Colonic mucosa (tissue), 4 donors: ENCODE measurements at places on chromosomes 16 and 17.

GRCh38 chr17:46756081-46756735, 62.3 kb downstream of the WNT3 start:
- DNase-seq, result no peak
- no peak overlapping the region for H3K4me3 ChIP-seq
- H3K27ac ChIP-seq, result no peak overlapping the region

GRCh38 chr17:83053021-83053681, 26.3 kb upstream of the METRNL start:
- no peak overlapping the region for H3K4me3 ChIP-seq
- H3K27ac ChIP-seq, result peak overlapping the region; percentile 44
- DNase-seq, result peak; percentile 31
- no peaks in the 10 kb centered on the region for H3K27me3 ChIP-seq
- peaks cover 4% of the 10 kb centered on the region for H3K4me1 ChIP-seq

- no peaks in the 10 kb centered on the region for H3K36me3 ChIP-seq
- no peak for DNase-seq
- no peaks in the 10 kb centered on the region for H3K27me3 ChIP-seq
- H3K4me3 ChIP-seq, result no peak overlapping the region
Observed at GRCh38 chr17:70329721-70330120, 160.4 kb downstream of the KCNJ2 start.

GRCh38 chr17:54749157-54749556, 151.5 kb upstream of the TOM1L1 start:
- H3K4me3 ChIP-seq, result no peak overlapping the region
- no peak overlapping the region for H3K27ac ChIP-seq
- H3K4me1 ChIP-seq, result no peaks in the 10 kb centered on the region
- no peak for DNase-seq
- no peaks in the 10 kb centered on the region for H3K27me3 ChIP-seq
- no peaks in the 10 kb centered on the region for H3K36me3 ChIP-seq

DNA sequence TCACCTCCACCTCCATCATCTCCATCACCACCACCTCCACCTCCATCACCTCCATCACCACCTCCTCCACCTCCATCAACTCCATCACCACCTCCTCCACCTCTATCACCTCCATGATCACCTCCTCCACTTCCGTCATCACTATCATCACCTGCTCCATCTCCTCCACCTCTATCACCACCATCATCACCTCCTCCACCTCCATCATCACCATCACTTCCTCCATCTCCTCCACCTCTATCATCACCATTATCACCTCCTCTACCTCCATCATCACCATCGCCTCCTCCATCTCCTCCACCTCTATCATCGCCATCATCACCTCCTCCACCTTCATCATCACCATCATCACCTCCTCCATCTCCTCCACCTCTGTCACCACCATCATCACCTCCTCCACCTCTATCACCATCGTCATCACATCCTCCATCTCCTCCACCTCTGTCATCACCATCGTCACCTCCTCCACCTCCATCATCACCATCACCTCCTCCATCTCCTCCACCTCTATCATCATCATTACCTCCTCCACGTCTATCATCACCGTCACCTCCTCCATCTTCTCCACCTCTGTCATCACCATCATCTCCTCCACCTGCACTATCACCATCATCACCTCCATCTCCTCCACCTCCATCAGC, 27.0 kb downstream of the ADGRG5 start:
- no peaks in the 10 kb centered on the region for H3K36me3 ChIP-seq
- no peak overlapping the region for H3K27ac ChIP-seq
- H3K4me1 ChIP-seq, result no peaks in the 10 kb centered on the region
- no peak overlapping the region for H3K4me3 ChIP-seq

GRCh38 chr16:19578378-19578971, 23.0 kb downstream of the VPS35L start:
- no peak overlapping the region for H3K4me3 ChIP-seq
- no peak overlapping the region for H3K27ac ChIP-seq
- H3K27me3 ChIP-seq, result no peaks in the 10 kb centered on the region
- no peaks in the 10 kb centered on the region for H3K36me3 ChIP-seq

GRCh38 chr16:65314627-65315008, 192.8 kb upstream of the CDH11 start:
- H3K27ac ChIP-seq, result no peak overlapping the region
- no peaks in the 10 kb centered on the region for H3K36me3 ChIP-seq
- DNase-seq, result no peak
- no peaks in the 10 kb centered on the region for H3K4me1 ChIP-seq

- H3K4me1 ChIP-seq, result no peaks in the 10 kb centered on the region
- no peaks in the 10 kb centered on the region for H3K36me3 ChIP-seq
- H3K27ac ChIP-seq, result no peak overlapping the region
- DNase-seq, result no peak
- H3K4me3 ChIP-seq, result no peak overlapping the region
- H3K27me3 ChIP-seq, result no peaks in the 10 kb centered on the region
Observed at GRCh38 chr16:82203198-82203597, 33.2 kb upstream of the MPHOSPH6 start.

DNA sequence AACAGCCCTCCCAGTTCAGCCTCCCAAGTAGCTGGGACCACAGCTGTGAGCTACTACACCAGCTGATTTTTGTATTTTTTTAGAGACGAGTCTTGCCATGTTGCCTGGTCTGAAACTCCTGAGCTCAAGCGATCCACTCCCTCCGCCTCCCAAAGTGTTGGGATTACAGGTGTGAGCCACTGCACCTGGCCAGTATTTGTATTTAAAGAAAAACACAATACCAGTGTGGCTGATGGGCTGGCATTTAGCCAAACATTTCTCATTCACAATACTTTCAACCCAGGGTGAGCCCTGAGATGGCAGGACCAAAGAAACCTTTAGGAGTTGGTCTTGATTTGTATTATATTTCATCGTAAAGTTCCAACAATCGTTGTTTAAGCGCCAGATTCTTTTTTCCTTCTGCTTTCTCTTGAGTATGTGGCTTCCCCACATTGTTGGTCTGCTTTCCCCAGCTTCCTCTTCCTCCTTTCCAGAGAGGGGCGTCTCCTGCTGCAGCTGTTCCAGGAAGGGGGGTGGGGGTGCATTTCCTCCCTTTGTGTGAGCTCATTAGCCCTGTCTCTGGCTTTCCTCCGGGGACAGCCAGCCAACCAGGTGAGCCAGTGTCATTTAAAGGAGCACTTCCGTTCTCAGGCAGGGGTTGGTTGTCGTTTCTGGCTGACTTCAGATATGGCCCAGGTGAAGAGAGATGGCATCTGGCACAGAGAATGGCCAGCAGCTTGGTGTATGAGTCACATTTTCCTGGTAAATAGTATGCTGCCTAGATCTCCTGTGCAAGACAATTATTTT, 79.9 kb downstream of the GPRC5B start:
- H3K4me1 ChIP-seq, result no peaks in the 10 kb centered on the region
- H3K4me3 ChIP-seq, result no peak overlapping the region
- no peaks in the 10 kb centered on the region for H3K27me3 ChIP-seq
- no peaks in the 10 kb centered on the region for H3K36me3 ChIP-seq

DNA sequence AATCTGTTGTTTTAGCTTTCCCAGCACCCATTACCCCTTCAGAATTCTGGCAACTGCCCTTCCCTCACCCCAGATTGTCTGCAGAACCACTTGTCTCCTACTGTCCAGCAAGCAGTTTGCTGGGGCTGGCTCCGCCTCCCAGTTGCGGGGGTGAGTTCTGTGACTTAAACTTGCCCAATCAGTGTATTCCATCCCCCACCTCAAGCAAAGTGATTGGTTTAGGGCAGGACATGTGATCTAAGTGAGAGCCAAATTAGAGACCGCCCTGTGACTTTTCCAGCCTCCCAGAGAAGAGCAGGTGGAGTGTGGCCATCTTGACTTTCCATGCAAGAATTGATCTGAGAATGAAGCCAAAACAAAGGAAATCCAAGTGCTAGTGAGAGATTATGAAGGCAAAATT, 22.7 kb upstream of the SRCIN1 start:
- H3K27ac ChIP-seq, result no peak overlapping the region
- no peaks in the 10 kb centered on the region for H3K4me1 ChIP-seq
- DNase-seq, result no peak
- H3K36me3 ChIP-seq, result no peaks in the 10 kb centered on the region
- no peaks in the 10 kb centered on the region for H3K27me3 ChIP-seq
- no peak overlapping the region for H3K4me3 ChIP-seq

DNA sequence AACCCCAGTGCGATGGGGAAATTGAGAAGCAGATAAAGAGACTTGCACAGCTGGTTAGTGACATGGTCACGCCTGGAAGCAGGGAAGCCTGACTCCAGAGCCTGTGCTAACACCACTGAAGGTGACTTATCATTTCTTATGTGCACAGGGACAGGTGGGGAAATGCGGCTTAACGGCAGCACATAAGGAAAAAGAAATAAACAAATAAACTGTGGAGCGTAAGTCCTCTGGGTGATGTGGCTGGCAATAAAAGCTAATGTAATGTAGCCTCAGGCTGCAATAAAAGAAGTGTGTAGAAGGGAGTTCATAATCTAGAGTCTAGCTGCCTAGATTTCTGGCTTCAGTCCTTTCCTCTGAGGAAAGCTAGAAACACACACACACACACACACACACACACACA, 10.6 kb downstream of the CDH11 start:
- H3K4me1 ChIP-seq, result no peaks in the 10 kb centered on the region
- no peaks in the 10 kb centered on the region for H3K27me3 ChIP-seq

DNA sequence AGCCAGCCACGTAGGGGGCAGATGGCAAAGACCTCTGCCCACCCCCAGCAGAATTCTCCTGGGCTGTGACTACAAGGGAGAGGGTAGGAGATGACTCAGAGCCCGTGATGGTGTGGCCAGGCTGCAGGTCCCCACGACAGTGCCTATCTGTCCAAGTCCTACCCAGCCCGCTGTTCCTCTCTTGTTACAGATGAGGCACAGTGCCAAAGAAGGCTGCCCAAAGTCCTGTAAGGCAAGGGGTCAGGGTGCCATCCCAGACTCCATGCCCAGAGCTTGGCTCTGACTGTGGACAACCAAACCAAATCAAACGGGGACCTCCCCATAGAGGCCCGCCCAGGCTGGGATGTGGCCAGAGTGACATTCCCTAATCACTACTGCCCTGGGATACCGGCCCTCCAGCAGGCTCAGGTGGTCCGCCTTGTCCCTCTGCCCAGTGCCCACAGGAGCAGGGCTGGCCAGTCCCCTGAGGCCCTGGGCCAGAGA, 12.6 kb upstream of the BCAR1 start:
- no peak for DNase-seq
- peak overlapping the region; percentile 92 for H3K4me3 ChIP-seq
- H3K27me3 ChIP-seq, result no peaks in the 10 kb centered on the region
- peaks cover 29% of the 10 kb centered on the region for H3K4me1 ChIP-seq
- H3K36me3 ChIP-seq, result no peaks in the 10 kb centered on the region

- no peak overlapping the region for H3K4me3 ChIP-seq
- no peaks in the 10 kb centered on the region for H3K36me3 ChIP-seq
- no peaks in the 10 kb centered on the region for H3K27me3 ChIP-seq
- peaks cover 9% of the 10 kb centered on the region for H3K4me1 ChIP-seq
- H3K27ac ChIP-seq, result no peak overlapping the region
Observed at GRCh38 chr16:73196670-73197069, 148.7 kb upstream of the ZFHX3 start.

DNA sequence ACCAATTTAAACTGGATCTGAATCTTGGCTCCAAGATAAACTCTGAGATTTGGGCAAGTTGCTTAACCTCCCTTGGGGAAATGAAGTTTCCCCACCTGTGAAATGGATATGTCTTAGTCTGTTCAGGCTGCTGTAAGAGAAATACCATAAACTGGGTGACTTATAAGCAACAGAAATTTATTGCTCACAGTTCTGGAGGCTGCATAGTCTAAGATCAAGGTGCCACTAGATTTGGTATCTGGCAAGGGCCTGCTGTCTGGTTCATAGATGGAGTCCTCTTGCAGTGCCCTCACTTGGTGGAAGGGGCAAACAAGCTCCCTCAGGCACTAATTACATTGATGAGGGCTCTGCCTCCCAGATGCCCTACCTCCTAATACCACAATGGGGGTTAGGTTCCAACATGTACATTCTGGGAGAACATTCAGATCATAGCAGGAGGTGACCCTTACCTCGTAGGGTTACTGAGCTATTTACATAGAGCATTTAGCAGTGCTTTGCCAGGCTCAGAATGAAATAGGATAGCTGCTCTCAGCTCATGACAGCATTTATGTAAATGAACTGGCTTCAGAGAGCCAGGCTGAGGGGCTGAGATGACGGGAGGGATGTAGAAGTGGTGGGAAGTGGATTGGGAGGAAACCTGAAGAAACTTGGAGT, 83.9 kb downstream of the SPECC1 start:
- H3K4me1 ChIP-seq, result no peaks in the 10 kb centered on the region
- no peak overlapping the region for H3K4me3 ChIP-seq

DNA sequence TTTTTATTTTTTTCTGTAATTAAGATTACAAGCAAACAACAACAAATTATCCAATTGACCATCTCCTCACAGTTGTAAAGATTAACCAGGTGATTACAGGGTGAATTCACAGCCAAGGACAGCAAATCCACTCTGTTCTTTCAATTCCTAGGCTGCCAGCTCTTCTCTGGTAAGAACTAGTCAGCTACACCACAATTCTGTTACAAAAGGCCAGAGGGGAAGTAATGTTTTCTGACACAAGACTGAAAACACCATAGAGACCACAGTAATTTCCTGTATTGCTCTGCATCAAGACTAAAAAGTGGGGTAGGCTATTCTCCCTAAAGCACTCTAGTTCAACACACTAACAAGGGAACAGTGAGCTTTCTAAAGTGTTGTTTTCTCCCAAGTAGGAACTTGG, 10.6 kb downstream of the CA10 start:
- H3K36me3 ChIP-seq, result no peaks in the 10 kb centered on the region
- H3K4me1 ChIP-seq, result no peaks in the 10 kb centered on the region
- H3K4me3 ChIP-seq, result no peak overlapping the region
- H3K27ac ChIP-seq, result no peak overlapping the region

GRCh38 chr17:45305530-45306087, 11.2 kb downstream of the MAP3K14 start:
- H3K36me3 ChIP-seq, result no peaks in the 10 kb centered on the region
- H3K27me3 ChIP-seq, result no peaks in the 10 kb centered on the region
- H3K4me3 ChIP-seq, result no peak overlapping the region
- no peak for DNase-seq
- peaks cover 33% of the 10 kb centered on the region for H3K4me1 ChIP-seq
- peak overlapping the region; percentile 9 for H3K27ac ChIP-seq

DNA sequence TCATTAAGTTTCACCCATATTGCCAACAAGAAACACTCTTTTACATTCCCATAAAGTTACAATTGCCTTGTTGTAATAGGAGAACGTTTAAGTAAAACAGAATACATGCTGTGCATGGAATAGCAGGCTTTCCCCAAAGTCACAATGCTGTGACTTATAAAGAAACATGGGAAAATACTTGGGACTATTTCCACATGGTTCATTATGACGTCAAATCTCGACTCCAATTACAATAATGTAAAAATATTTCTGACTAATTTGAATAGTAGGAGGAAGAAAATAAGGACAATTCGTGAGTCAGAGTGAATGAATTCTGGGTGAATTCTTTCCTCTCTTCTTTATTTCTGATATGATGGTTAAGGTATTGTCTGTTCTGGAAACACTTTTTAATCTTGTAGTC, 52.8 kb downstream of the CDH11 start:
- no peak overlapping the region for H3K4me3 ChIP-seq
- H3K27ac ChIP-seq, result no peak overlapping the region
- H3K27me3 ChIP-seq, result no peaks in the 10 kb centered on the region

- H3K27me3 ChIP-seq, result no peaks in the 10 kb centered on the region
- no peak for DNase-seq
- no peaks in the 10 kb centered on the region for H3K4me1 ChIP-seq
- no peak overlapping the region for H3K27ac ChIP-seq
- H3K36me3 ChIP-seq, result no peaks in the 10 kb centered on the region
Observed at GRCh38 chr16:20415541-20415940, 6.2 kb downstream of the ACSM5 start.

- no peaks in the 10 kb centered on the region for H3K4me1 ChIP-seq
- no peaks in the 10 kb centered on the region for H3K27me3 ChIP-seq
- H3K36me3 ChIP-seq, result peaks cover 35% of the 10 kb centered on the region
- no peak for DNase-seq
- no peak overlapping the region for H3K4me3 ChIP-seq
Observed at GRCh38 chr16:58586340-58587030, 43.1 kb downstream of the CNOT1 start.
